ENCODE measurements at places on chromosomes 3 and 15.
A peak's percentile ranks its signal among the peaks of the same experiment; 100 is the strongest.

- DNase-seq: no peak
These were observed 27.7 kb downstream of the TRAK1 start for GRCh38 chr3:42118762-42119361.

DNA sequence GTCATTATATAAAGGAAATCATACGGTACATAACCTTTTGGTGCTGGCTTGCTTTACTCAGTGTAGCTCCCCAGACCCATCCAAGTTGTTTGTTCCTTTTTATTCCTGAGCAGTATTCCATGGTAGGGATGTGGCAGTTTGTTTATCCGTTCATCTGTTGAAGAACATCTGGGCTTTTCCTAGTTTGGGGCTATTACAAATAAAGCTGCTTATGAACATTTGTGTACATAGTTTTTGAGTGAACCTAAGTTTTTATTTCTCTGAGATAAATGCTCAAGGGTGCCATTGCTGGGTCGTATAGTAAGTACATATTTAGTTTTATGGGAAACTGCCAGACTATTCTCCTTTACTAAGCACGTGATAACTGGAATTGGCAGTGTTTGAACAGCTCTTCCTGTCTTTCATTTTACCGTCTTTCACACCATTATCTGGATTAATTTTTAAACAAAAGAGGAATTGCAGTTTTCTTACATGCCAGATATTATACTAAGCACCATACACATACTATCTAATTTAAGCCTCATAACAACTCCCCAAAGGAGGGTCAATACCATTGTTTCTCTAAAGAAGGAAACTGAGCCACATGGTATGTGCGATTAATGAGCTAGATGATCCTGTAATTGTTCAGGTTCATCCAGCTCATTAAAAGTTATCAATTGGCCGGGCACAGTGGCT is 85.6 kb downstream of the PTPRG start:
- no peak for DNase-seq

GRCh38 chr3:122898298-122898697 is 103.4 kb downstream of the SLC49A4 start:
- no peak for DNase-seq

- DNase-seq: no peak
These were observed 6.1 kb downstream of the GMPS start for GRCh38 chr3:155876503-155876902.

- no peak for DNase-seq
These were observed 85.3 kb downstream of the PLXNA1 start for GRCh38 chr3:127068111-127068810.

DNA sequence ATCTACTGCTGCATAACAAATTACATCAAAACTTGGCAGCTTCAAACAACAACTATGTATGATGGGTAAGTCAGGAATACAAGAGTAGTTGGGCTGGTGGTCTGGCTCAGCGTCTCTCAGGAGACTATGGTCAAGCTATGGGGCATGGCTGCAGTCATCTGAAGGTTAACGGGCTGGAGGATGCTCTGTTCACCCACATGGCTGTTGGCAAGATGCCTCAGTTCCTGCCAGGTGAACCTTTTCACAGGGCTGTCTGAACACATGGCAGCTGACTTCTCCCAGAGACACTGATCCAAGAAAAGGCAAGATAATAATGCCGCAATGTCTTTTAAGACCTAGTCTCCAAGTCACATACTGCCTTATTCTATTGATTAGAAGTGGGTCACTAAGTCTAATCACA is 63.7 kb downstream of the GPR176 start:
- DNase-seq: no peak

DNA sequence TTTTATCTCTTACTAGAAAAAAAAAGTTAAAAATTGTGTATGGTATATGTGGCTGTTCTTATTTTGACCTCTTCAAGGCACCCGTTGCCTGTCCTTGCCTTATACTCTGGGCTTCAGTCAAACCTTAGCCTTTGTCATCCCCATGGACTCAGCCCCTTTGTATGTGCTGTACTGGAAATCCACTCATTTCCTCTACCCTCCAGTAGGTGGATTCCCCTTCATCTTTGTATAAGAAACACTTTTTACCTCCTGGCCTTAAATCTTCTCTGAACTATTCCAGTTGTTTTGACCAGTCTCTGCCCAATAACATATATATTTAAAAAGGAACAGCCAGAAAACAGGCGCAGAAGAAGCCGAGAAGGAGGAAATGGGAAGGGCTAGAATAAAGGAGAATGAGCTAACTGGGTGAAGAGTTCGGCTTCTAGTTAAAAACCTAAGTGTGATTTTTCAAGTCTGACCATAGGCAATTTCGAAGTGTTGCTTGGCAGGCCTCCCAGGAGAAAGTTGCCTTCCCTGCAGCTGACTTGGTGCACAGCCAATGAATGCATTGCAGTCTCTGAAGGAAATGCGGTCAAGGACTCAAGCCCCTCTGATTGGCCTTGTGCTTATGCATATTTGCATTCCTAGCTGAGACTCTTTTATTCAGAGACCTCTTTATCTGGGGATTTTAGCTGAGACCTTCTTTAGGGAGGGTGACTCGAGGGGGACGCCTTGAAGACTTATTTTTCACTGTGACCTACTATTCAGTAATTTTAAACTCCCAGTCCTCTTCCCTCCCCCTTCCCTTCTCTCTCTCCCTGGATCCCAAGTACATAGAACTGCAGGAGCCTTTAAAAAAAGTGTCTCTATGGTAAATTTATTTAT is 277.4 kb downstream of the ROBO1 start:
- no peak for DNase-seq

DNA sequence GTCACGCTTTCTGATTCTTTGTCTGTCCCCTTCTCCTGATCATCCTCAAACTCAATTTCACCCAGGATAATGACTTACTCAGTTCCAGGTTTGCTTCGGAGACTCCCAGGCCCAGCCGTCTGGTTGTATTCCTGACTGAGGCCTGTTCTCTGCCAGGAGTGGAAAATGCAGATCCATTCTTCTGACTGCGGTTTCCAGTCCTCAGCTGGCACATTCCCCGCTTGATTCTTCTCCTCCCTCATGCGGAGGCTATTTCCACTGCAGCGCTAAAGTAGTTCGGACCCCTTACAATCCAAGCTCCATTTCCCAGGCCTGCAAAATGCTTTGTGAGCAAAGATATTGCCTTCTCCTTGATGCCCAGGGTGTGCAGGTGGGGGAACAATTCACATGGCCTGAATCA is 47.2 kb upstream of the GALNT15 start:
- no peak for DNase-seq

DNA sequence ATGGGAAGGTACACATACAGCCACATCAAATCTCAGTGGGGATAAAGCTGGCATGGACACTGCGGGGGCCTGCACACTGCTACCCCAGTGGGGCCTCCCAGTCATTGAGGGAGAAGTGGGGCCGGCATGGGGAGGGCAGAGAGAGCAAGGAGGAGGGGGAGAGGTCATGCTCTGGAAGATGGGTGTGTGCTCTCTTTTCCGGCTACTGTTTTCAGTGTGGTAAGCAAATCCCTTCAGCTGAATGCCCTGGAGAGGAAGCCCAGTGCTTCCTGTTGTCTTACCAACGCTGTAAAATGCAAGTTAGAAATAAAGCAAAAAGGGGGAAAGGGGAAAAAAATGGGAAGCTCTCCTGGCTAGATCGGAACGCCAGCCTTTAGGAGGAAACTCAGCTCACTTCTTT is 30.8 kb downstream of the NRROS start:
- DNase-seq: no peak

DNA sequence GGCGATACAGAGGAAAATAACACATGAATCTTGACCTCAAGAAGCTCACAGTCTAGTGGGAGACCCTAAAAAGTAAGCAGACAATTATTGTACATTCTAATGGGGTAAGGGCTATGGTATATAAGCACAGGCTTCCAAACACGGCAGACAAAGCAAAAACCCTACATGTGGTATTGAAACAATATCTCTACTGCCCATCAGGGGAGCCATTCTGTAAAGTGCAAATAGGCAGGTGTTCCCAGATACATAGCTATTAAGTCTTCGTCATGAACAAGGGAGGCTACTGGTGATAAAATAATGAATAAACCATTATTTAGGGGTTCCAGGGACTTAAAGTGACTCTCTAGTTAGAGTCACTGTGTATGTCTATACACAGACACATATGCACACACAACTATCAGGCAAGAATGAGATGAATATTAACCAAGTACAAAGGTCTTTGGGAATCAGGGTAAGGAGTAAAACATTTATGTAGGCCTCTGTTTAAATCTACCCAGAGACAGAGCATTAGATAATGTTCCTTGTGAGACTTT is 38.7 kb upstream of the ASB14 start:
- no peak for DNase-seq

- DNase-seq: no peak
These were observed 580 bp upstream of the MAGEF1 start for GRCh38 chr3:184712248-184713039.

DNA sequence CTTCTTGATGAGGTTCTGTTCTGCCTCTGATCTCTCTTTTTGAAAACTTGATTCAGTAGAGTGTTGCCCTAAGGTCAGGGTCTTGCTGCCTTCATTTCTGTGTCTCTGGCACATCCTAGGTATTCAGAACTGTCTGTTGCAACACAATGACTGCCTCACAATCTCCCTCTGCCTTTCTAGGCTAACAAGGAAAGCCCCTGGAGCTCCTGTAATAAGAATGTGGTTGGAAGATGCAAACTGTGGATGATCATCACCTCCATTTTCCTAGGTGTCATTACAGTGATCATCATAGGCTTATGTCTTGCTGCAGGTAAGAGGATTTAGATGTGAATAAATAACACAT is 7.0 kb downstream of the C3orf52 start:
- DNase-seq: no peak

GRCh38 chr15:41648097-41648496 is 12.1 kb upstream of the MGA start:
- DNase-seq: no peak

DNA sequence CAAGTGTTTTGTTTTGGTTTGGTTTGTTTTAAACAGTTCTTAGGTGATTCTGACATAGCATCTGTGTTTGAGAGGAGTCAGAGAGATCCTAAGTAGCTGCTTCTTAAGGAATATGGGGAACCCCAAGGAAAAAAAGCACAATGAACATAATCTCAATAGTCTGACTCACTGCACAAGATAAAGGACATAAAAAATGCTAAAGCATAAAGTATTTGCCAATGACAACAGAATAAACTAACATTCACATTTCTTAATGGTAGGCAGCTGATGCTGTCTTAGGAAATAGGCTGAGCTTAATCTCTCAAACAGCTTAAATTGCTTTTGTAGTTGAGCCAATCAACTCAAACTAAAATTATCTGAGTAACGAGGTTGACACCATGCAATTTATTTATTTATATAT is 2.9 kb downstream of the NCEH1 start:
- DNase-seq: no peak

DNA sequence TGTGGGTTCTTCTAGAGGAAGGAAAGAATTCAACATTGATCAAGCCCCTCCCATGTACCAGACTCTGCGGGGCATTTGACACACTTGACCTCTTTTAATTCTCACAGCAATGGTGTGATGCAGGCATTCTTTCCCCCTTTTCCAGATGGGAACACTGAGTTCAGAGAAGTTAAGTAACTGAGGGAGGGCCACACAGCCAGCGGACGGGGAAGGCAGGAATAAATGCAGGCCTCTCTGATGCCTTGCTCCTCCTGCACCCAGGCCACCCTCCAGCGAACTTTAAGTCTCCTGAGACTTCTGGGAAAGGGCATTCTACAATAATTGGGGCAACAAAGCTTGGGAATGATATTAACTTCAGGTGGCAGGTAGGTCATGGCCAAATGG is 227.4 kb downstream of the UACA start:
- DNase-seq: no peak

- no peak for DNase-seq
These were observed 52.9 kb downstream of the RYK start for GRCh38 chr3:134197681-134198261.

DNA sequence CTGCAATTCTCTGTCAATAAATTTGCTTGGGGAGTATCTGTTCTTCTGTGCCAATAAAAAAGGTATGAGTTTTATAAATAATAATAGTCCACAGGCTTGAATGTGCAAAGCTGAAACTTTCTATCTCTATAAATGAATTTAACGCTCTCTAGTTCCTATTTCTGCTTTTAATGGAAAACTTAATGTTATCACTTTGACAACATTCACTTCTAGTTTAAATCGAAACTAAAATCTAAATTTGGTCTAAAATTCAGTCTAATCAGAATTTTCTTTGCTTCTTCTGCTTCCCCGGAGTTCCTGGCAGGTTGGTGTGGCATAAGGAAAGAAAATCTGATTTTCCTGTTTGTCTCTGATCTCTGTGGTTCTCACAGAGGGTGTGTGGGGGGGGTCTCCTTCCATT is 450.1 kb upstream of the TBL1XR1 start:
- DNase-seq: no peak

DNA sequence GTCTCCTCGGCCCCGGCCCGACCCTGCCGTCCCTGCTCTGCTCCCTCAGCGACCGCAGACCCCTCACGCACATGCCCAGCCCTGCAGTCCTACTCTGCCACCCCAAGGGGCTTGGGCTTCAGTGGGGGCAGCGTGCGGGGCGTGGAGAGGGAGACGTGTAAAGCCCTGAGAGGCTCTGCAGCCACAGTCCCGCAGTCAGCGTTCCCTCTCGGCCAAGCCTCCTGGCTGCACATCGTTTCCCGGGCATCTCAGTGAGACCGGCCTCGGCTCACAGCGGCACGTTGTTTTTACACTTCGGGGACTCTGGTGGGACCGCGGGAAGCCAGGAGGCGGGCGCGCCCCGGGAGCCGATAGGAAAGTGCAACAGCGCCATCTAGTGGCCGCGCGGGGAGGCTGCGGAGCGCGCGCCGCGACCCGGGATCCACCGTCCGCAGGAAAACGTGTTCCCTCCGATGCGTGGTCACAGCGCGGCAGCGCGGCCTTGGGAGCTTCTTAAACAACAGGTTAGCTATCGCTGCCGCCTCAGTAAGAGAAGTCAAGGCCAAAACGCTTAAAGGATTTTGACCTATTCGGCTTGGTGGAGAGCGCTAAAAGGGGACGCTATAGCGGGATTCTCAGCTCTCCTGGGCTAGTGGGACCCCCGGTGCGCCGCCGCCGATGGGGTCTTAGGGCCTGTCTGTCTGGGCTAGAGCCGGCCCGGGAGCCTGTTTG is 226.8 kb upstream of the IGF1R start:
- peak; percentile 57 for DNase-seq

DNA sequence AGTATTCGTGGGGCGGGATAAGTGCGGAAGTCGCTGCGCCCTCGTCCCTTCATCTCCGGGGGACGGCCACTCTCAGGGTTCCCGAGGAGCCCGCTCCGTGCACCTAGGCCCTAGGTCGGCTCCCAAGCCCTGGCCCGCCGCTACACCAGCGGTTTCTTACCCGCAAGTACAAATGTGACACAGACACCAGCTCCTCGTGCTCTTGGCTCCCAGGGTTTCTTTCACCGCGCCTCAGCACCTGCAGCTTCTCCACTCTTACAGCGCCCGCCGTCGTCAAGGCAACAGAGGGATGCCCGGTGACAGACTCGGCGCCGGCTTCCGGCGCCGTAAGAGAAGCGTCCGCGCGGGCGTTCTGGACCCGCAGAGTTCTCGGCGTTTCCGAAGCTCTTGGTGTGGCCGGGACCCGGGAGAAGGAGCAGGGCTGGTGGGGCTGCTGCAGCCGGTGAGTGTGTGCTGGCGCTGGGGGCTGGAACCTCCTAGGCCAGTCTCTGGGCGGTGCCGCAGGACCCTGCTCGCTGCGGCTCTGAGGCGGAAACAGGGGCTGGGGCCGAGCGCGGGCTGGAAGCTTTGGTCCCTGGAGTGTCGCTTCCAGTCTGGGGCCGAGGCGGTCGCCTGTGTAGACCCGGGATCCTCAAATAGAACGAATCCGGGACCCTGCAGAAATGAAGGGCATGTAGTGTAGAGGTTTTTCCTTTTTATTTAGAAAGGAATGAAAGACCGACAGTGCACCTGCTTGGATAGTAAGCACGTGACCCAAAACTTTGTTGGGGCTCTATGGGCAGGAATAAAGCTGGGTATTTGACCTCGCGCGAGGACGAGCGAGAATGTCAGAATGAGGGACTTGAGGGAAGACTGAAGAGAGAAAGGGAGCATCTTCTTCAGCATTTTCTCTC is 155.4 kb upstream of the GOLGA6L4 start:
- DNase-seq: peak; percentile 20
